ENCODE measurements at places on chromosomes 16 and 17.

GRCh38 chr17:19294443-19294842 is 57.3 kb downstream of the EPN2 start:
- DNase-seq = no peak

DNA sequence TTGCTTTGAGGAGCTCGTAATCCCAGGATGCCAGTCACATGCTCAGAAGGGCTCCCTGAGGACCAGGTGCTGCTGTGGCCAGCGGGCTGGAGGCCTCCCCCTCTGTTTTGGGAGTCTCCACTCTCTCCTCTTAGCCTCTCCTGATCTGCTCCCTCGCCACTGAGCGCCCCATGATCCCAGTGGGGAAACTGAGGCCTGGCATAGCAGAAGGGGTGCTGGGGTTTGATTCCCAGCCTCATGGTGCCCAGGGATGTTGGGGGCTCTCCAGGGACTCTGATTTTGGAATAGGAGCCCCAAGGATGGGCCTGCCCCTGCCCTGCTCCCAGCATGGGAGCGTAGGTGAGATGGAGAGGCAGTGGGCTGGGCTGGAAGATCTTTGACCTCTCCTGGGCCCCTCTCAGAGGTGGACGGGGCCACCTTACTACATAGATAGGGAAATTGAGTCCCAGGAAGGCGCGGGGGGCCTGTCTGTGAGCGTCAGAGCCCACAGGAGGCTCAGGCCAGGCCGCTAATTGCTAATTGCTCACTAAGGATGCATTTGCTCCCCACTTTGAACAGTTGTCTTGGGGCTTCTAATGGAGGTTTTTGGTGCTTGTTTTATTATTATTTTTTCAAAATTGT is 525 bp upstream of the ADCY7 start:
- DNase-seq = no peak

- no peak for DNase-seq
Observed at GRCh38 chr17:10735251-10735650, 5.4 kb upstream of the TMEM220 start.

DNA sequence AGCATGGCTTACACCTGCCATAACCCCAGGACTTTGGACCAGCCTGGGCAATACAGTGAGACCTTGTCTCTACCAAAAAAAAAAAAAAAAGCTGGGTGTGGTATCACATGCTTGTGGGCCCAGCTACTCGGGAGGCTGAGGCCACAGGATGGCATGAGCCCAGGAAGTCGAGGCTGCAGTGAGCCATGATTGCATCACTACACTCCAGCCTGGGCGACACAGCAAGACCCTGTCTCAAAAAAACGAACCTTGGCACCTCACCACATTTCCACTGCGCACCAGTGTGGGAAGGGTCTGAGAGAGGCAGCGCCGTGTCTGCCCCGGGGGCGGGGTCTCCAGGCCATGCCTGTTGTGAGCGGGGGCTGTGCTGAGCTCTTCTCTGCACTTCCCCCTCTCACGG is 6.3 kb downstream of the ACSF3 start:
- DNase-seq = no peak

- DNase-seq = no peak
Observed at GRCh38 chr16:66188917-66189725, 177.4 kb upstream of the CDH5 start.

- no peak for DNase-seq
Observed at GRCh38 chr16:86038926-86039310, 140.0 kb downstream of the IRF8 start.

DNA sequence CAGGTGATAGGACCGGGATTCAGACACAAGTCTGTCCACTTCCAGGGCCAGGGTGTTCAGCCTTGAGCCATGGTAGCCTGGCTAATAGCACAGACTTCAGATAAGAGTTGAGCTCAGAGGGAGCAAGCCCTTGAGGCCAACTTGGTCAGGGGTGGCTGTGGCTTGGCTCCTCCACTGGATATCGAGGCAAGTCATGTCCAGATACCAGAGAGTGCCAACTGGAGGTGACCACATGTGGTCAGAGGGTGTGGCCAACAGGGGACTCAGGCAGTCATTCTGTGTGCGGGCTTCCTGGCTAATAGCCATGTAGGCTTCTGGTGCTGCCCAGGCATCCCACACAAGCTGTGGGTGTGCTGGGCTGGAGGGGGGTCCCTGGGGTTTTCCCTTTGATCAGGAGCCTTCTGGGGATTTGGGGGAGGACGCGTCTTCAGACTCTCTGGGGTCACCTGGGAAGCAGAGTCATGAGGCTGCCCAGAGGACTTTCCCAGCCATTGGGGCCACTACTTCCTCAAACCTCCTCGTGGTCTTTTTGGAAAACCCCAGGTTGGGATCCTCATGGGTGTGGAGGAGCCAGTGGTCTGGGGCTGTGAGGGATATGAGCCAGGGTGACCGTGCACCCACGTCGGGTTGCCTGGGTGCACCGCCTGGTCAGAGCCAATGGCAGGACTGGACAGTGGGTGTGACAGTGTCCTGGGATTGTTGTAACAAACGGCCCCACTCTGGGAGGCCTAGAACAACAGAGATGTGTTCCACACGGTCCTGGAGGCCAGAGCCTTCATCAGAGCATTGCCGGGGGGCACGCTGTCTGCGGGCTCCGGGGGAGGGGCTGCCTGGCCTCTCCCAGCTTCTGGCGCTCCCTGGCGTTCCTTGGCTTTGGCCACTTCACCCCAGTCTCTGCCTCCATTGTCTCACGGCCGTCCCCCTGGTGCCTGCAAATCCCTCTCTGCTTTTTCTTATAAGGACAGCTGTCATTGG is 25.0 kb downstream of the COX4I1 start:
- DNase-seq = no peak

- no peak for DNase-seq
Observed at GRCh38 chr17:69567130-69567529, 152.6 kb downstream of the MAP2K6 start.

Measured in T-helper 1 cell (primary cell).